Stimulated activated naive CD4-positive, alpha-beta T cell treated with Interleukin-2 at 50 U/mL for 16 hours (primary cell): ENCODE measurements at places on chromosomes 13 and 19.

- DNase-seq, result no peak
Observed at GRCh38 chr19:24054044-24054935, 32.7 kb upstream of the ZNF254 start.

DNA sequence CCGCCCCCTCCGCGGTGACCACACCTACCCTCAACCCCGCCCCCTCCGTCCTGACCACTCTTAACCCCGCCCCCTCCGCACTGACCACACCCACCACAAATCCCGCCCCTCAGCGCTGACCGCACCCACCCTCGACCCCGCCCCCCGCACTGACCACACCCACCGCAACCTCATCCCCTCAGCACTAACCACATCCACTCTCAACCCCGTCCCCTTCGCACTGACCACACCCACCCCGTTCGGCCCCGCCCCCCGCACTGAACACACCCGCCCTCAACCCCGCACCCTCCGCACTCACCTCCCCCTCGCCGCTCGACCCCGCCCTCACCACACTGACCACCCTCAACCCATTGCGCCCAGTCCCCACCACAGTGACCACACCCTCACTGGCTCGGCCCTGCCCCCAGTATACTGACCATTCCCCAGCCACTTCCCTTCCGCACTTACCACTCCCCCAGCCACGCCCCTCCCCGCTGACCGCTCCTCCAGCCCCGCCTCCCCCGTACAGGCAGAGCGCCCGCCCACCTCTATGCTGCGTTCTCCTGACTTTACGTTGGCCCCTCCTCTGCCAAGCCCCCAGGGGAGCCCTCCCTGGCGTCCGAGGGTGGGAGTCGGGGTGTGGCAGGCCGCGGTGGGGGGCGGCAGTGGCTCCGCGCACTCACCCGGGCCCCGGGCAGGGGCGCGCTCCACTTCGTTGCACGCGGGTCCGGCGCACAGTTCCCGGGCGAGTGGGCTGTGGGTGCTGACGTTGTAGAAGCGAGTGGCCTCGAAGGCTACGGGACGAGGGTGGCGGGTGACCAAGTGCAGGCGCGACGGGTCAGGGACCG, 8.4 kb downstream of the F2RL3 start:
- peak; percentile 59 for DNase-seq

- DNase-seq, result no peak
Observed at GRCh38 chr13:73681015-73681414, 453.2 kb downstream of the KLF12 start.

GRCh38 chr19:28519218-28519779, 693.7 kb downstream of the UQCRFS1 start:
- no peak for DNase-seq

GRCh38 chr19:5321066-5321642, 19.5 kb downstream of the PTPRS start:
- no peak for DNase-seq

- peak; percentile 71 for DNase-seq
Observed at GRCh38 chr19:13132471-13133180, 14.6 kb downstream of the NACC1 start.

DNA sequence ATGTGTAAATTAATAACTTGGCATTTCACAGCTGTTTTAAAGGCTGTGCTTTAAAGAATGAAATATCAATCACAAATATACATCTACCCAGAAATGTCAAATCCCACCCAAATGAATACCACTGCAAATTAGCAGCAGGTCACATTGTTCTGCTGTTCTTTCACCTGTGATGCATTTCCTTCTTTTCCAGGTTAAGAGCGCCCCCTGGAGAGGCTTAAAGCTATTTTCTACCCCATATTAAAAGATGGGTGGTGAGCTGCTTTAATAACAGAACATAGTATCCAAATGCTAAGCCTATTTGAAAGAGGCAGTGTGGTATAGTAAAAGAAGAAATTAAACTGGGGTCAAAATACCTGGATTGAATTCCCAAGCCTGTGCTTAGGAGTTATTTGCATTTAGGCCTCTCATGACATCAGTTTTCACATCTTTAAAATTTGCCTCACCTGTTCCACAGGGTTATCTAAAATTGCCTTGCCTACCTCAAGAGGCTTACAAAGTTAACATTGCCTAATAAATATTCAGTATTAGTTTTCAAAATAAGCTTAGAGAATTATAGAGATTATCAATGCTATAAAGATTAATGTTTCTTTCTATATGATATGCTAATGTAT, 396.9 kb upstream of the SLITRK5 start:
- DNase-seq, result no peak

GRCh38 chr13:26956522-26957142, 196.0 kb upstream of the GPR12 start:
- DNase-seq, result no peak

GRCh38 chr19:10603873-10604459, 16.9 kb upstream of the AP1M2 start:
- DNase-seq, result no peak

DNA sequence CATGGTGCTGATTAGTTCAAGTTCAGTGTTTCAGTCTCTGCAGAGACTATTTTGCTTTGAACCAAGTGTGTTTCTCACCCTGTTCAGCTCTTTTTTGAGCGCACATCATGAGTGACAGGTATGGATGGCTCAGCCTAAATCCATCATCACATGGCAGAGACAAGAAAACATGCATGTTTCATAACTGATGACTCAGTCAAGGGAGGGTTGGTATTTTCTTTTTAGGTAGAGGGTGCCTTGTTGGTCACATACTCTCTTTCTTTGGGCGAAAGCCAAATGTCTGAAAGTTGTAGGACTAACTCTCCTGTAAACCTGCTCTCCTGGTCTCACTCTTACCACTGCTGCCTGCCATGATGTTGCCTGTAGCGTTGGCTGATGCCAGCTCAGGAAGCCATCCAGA, 48.1 kb upstream of the RAP2A start:
- DNase-seq, result no peak

GRCh38 chr19:10238172-10238783, 7.1 kb upstream of the S1PR2 start:
- DNase-seq, result no peak

GRCh38 chr13:100818711-100819110, 144.1 kb upstream of the TMTC4 start:
- no peak for DNase-seq

DNA sequence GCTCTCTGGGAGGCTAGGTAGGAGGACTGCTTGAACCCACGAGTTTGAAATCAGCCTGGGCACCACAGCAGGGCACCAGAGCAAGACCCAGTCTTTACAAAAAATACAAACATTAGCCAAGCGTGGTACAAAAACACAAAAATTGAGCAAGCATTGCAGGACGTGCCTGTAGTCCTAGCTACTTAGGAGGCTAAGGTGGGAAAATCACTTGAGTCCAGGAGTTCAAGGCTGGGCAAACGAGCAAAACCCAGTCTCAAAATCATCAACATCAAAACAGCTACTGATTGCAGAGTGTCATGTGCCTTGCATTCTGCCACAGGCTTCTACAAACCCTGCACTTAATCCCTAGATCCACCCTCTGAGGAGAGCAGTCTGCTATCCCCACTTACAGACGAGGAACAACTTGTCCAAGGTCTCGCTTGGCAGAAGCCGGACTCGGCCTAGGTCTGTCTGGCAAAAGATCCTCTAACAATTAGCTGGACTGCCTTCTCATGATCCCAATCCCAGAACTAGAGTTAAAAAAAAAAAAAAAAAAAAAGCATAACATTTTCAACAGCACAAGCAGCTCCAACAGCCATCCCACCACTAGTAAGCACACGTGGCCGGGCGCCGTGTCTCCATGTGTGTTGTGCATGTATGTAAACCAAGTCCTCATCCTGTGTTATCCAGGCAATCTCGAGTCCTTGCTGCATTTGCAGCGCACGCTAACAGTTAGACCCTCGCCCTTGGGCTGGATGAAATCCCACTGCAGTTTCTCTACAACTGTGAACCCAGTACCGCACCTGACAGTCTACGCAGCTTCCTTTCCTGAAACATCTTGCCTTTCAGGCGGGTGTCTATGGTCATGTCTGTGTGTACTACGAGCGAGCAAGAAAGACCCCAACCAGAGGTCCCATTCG, 2.0 kb downstream of the PPP6R1 start:
- peak; percentile 19 for DNase-seq

DNA sequence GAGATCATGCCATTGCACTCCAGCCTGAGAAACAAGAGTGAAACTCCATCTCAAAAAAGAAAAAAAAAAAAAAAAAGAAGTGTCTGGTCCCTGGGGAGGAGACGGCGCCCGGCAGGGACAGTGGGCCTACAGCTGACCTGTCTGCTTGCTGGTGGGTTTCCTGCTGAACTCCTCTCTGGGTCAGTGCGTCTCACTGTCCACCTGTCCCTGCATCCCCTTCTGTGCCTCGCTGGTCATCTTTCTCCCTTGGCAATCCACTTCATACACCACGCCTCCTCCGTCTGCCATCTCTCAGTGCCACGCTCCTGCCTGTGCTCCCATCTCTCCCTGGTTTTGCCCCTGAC, 63.4 kb downstream of the ACSBG2 start:
- DNase-seq, result no peak

DNA sequence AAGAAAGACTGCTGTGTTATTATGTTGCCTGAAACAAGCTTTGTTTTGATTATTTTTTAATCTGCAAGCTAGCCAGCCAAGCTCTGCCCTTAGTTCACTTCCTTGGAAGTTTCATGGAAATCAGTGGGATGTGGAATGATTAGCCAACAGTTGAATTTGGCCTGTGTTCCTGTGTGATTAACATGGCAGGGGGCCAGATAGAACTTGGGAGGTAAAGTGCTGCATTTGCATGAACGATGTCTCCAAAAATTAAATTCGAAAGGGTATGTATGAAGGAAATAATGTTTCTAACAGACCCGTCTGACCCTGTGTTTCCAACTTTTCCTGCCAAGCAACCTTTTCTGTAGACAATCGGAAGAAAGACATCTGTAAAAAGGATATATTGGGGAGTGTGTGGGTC, 32.2 kb downstream of the UFM1 start:
- DNase-seq, result no peak

DNA sequence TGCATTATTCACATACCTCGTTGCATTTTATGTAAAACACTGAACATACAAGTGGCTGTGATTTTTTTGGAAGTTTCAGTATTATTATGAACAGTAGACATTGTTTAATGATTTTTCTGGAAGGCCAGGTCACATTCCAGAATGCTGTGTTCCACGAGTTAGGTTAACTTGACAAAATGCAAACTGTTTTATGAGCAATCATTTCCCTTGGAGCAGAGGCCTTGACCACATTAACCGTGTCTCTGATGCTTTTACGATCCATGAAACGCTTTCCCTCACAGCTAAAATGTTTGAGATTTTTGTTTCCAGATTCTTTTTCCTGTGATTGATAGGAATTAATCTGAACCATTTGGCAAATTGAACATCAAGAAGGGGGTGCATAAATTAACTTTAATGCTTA, 57.8 kb downstream of the MBNL2 start:
- no peak for DNase-seq

DNA sequence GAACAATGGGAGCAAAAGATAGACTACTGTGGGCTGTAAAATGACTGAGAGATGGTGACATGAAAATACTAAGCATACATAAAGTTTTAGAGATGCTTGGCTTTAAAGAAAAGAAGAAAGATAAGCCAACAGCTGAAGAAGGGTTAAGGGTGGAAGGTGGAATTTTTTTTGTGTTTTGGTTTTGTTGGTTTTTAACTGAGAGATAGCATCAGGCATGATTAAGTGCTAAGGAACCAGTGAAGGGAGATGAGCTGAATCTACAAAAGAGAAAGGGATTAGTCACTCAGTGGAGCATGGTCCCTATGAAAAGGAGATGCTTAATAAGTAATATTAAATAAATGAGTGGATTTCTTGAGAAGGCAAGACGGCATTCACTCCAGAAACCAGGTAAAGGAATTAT, 12.5 kb upstream of the TBC1D4 start:
- DNase-seq, result no peak

GRCh38 chr19:12786141-12786870, 5.0 kb upstream of the JUNB start:
- DNase-seq, result no peak

GRCh38 chr13:26821672-26822071, 61.1 kb upstream of the GPR12 start:
- DNase-seq, result no peak

- no peak for DNase-seq
Observed at GRCh38 chr13:114115796-114116195, 16.6 kb downstream of the RASA3 start.

DNA sequence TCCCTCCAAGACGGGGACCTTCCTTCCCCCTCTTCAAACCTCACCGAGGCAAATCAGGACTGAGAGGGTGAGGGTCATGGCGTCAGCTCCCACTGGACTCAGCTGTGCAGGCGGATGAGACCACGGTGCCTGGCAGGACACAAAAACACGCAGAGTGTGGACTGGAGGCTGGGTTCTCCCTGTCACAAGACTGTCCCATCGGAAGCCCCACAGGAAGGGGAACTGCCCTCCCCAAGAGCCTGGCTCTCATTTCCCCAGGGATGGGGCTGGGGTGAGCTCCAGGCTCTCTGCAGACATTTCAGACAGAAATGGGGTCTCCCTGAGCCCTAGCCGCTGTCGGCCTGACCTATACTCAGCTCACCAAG, at the start of gene LILRB5:
LILRB5 (minus strand) TSS at position 158 of the 365 bp plus-strand sequence; CDS start at position 78, 80 bp downstream.
- DNase-seq, result no peak
